ENCODE measurements at places on chromosomes 2 and 18.
A peak's percentile ranks its signal among the peaks of the same experiment; 100 is the strongest.

DNA sequence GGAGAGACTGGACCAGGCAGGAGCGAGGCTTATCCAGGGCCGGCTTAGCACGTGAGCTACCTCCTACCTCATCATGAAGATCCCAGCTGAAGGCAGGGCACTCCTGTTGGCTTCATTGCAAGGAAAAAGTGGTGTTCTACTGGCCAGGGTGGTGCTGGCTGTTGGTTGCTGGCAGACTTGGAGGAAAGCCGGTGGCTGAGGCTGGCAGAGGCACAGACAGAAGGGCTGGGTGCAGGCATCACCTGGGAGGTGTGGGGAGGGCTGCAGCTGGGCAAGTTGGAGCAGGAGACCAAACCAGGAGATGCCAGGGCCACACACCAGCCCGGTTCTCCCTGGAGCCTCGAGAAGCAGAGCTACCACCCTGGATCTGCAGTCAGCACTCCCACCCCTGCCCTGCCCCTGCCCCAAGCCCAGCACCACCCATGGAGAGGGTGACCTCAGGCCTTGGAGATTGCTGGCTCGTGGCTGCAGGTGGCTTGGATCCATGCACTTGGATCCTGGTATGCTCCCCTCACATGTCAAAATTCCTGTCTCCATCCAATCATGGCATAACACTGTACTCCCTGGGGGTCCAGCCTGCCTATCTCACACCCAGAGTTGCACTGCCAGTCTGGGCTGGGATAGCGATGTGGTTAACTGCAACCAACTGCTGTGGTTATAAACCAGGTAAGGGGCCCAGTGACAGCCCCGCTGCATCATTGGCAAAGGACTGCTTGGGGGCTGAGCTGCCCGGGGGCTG lies 49.7 kb downstream of the GLI2 start:
- DNase-seq = no peak

DNA sequence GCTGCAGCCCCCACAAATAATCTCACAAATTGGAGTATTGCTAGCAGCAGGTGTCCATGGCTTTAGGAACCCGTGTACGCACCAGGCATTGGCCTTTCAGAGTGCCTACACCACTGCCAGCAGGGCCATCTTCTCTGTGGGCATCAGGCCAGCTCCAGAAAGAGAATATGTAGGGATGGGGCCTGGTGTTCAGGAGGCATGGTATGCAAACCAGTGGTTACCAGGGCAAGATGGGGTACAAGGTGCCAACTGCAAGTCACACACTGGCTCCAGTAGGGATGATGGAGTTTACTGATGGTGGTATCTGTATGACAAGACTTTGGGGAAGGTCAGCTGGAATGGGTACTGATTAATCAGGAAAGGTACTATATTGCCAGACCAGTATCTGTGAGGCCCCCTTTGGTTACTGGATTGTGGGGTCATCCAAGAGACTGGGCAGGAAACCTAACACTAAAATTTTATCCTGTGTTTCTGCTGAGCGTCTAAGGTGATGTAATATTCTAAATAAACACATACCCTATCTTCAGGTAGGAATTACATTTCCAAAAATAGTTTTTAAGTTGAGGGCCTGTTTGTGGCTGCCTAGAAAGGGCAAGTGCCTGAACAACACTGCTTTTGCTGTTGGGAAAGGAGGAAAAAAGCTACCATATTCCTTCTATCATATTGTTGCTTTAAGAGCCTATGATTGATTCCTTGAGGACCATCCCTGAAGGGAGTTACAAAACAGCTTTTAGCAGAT lies 9.0 kb downstream of the CNOT9 start:
- DNase-seq = no peak

- no peak for DNase-seq
Measured at GRCh38 chr18:60980422-60981005, 352.7 kb upstream of the CDH20 start.

- no peak for DNase-seq
Measured at GRCh38 chr2:152924722-152925121, 206.3 kb downstream of the ARL6IP6 start.

DNA sequence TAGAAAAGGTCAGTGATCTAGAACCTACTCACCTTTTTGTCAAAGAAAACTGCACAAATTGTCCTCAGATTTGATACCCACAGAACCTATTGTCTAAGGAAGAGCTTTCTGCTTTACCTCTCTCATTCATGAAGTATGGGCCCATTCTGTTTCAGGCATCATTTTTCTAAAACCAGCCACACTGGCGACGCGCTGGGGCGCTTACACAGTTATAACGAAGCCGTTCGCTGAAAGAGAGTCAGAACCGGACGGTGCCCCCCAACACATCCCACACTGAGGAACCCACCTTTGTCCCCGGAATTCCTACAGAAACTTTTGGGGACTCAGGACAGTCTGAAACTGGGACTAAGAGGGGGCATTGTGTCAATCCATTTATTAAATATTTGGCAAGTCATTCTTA lies 206.3 kb upstream of the HAAO start:
- DNase-seq = no peak

DNA sequence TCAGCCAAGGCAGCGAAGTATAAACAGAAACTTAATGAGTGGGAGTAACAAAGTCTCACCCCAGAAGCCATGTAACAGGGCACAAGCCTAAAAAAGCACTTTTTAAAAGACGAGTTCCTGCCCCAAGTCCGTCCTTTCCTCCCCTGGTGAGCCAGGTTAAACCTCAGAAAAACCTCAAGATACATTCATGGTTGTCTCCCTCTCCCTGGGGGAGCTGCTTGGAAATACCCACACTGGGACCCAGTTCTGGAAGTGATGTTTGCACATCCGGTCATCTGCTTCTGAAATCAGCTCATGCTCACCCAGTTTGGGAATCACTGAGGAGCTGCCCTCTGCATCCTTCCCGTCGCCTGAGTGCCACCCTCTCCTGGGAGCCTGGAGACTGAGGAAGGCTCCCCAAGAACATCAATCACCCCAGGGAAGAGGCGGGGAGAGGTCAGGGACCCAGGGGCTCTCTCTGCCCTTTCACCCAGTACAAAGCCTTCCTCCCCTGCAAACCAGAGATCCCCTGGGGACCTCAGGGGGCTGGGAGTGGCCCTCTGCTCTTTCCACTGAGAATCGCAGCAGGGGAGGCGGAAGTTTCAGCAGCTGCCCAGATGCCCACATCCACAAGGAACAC lies 150.6 kb upstream of the AGAP1 start:
- DNase-seq = no peak

GRCh38 chr2:239670463-239671120 lies 269.8 kb upstream of the HDAC4 start:
- no peak for DNase-seq

DNA sequence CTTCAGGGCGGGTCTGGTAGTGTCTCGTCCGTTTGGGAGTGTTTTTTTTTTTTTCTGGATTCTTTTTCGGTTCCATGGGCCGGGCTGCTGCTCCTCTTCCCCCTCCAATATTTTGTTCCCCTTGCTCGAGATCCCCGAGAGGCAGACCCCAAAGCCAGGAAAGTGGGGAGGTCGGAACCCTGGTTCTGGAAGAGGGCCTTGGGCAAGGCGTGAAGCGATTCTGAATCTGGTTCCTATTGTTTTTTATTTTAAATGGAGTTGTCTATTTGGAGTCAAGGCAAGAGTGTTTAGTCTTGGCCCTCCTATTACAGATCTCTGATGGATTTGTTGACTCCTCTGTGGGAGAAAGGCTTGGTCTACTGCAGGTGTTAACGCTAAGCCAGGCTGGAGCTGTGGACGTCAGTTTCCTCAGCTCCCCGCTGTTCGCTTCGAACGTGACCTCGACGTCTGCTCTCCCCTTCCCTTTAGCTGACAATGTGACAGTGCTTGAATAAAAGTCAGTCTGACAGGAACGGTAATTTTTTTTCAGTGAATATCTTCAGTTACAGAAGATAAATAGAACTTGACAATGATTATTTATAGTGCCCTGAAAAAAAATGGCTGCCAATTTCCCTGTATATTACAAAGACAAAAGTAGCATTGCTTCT lies 683 bp upstream of the DNAJC27 start:
- no peak for DNase-seq

DNA sequence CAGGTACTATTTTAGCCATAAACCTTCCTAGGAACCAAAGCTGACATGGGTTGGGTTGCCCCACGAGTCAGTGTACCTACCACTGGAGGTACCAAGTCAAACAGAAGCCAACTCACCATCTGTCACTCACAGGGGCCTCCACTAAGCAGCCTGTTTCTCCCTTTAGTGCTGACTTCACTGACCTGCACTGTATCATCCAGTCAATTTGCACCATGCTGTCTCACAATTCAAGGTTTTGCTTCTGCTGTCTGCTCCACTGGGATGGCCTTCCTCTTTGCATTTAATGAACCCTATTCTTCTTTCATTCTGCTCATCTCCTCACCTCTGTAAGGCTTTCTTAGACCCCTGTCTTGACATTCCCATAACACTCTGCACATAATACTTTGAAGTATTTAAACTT lies 47.2 kb downstream of the EIF2AK3 start:
- DNase-seq = no peak

GRCh38 chr2:211846036-211846400 lies 692.6 kb downstream of the ERBB4 start:
- DNase-seq = no peak

DNA sequence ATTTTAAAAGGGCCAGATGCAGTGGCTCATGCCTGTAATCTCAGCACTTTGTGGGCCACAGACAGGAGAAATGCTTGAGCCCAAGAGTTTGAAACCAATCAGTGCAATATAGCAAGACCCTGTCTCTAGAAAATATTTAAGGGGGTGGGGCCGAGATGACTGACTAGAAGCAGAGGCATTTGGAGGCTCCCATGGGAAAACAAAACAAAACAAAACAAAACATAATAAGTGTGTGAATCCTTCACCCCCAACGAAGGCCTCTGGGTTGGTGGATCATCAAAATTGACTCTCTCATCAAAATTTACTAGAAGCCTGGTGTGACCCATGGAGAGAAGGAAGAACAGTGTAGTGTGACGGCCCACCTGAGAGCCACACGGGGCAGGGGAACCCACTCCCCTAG lies 560.9 kb downstream of the LRP1B start:
- DNase-seq = no peak

- no peak for DNase-seq
Measured at GRCh38 chr2:18119883-18120282, 241.4 kb downstream of the KCNS3 start.

DNA sequence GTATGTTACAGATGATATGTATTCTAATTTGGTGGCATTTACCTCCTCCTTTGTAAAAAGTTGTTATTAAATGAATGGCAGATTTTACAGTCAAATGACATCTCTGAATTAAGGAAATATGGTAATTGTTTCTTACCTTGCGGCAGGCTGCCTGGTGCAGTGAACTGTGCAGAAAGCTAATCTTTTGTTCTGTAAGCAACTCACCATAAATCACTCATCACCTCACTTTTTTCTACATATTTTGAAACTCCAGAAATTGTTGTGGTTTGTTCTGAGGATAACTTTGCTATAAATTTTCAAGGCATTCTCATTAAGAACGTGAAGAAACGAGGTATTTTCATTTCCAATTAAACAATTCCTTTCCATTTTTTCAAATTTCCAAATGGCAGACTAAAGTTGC lies 52.7 kb downstream of the ST6GAL2 start:
- no peak for DNase-seq

DNA sequence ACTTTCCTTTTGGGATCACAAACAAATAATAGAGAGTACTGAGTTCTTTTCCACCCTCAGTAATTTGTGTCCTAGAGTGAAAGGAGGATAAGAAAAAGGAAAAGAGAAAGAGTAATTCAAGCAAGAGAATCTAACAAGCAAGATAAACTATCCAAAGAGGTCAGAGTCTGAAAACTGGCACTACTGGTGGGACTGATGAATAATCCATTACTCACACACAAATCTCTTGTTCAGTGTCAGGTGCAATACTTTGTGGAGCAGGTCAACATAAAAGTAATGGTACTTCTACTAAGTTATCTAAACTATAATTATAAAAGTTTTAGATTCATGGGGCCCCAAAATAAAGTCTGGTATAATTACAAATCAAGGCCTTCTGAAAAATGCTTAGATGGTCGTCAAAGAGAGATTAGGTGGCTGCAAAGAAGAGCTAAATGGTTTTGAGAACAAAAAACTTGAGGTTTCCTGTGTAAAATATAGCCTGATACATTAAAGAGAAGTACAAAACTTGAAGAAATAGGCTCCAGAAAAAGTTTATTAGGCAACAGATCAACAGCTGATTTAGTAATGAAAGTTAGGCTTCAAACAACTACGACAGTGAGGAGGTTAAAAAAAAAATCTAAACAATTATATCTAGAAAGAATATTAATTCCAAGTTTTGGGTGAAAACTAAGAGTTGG lies 109.4 kb downstream of the BAZ2B start:
- no peak for DNase-seq

GRCh38 chr2:19860022-19860421 lies 41.8 kb downstream of the TTC32 start:
- no peak for DNase-seq

DNA sequence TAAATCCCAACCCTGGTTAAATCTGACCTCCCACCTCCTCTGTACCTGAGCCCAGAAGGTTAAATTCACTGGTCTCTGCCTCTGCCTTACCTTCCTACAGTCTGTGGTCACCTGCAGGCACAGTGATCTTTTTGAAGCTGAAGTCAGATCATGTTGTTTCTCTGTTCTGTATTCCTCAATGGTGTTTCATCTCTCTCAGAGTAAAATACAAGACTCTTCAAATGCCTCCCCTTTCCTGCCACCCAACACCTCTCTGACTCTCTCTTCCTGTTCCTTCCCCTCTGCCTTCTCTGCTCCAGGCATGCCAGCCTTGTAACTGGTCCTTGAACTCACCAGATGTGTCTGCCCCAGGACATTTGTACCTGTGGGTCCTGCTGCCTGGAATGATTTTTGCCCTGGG lies 219.3 kb downstream of the UXS1 start:
- no peak for DNase-seq

DNA sequence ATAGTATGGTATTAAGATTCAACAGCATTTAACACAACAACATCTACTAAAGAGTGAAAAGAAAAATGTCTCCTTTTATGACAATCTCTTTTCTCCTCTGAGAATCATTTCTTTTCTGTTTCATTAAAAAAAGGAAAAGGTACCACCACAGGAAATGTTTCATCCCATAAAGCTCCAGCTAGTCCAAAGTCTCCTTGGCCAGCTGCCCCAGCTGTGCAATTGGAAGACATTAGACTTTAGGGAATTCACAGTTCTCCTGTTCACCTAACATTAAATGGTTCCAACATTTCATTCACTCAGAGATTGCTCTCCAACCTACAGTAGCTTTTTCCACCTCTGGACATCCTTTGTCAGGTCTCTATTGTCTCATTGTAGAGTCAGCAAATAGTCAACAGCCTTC lies 78.7 kb upstream of the YPEL5 start:
- no peak for DNase-seq

- DNase-seq = no peak
Measured at GRCh38 chr2:172376016-172376415, 51.4 kb upstream of the ITGA6 start.

GRCh38 chr2:231464576-231465540 lies 574 bp upstream of the NCL start:
- peak; percentile 99 for DNase-seq

DNA sequence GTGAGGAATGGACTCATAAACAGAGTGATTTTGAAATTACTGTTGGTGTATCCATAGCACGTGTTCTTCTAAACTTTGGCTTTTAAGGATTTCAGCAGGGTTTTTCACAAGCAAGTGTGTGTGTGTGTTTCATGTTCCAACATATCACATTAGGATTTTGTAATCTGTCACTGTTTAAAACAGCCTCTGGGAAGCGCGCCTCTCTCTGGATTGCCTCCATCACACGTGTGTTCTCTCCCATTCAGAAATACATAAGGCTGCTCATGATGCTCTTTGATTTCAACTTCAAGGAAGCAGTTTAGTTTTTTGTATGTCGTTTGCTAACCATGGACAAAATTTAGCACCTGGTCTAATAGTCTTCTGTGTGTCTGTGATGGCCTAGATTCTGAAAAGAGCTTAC lies 370.4 kb downstream of the MTX2 start:
- no peak for DNase-seq

- DNase-seq = no peak
Measured at GRCh38 chr18:13611142-13611600, 115.2 kb downstream of the FAM210A start.
